Activated T-cell treated with anti-CD3 and anti-CD28 coated beads, Interleukin-2, amount 50 U/mL, for 4 hours (primary cell): ENCODE measurements at places on chromosomes 16 and 17. TPM values are rescaled to one million over a fixed set of nuclear protein-coding genes. Genes with fewer than 3 reads are reported as not detected.

Gene CACNA1H
- 0.51 TPM for total RNA-seq

DNA sequence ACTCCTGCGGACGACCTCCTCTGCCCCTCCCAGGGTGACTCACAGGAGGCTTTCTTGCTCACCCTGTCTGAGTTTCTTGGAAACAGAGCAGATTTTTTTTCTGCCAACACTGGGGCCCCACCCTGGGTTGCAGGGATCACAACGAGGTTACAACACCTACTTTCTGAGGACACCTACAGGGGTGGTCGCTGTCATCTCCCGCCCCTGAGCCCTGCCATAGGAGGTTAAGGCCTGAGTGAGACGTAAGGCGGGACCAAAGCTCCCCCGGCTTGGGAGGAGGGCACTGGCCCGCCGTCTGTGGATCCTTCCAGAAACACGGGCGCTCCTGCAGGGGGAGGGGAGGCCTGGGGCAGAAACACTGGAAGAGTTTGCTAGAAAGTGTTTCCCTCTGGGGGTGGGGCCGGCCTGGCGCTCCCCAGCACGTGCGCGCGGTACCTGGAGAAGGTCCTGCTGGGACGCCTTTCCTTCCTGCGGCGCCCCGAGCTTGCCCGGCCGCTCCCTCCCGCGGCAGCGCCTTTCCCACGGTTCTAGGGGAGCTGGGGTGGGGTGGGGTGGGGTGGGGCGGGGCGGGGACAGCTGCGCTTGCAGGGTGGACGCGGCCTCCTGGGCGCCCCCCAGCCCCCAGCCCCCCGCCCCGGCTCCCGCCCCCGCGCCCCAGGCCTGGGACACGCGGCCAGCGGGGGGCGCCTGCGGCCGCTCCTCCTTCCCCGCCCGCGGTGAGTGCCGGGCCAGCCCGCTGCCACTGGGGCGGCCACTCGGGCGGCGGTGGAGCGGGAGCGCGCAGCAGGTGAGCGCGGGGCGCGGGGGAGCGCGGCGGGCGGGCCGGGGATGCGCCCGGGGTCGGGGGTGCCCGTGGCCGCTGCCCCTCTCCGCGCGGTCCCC, 20.7 kb upstream of the ADCY7 start:
- peak; percentile 64 for DNase-seq

- no peak for DNase-seq
Observed at GRCh38 chr16:2159175-2159838, 3.7 kb downstream of the TRAF7 start.

DNA sequence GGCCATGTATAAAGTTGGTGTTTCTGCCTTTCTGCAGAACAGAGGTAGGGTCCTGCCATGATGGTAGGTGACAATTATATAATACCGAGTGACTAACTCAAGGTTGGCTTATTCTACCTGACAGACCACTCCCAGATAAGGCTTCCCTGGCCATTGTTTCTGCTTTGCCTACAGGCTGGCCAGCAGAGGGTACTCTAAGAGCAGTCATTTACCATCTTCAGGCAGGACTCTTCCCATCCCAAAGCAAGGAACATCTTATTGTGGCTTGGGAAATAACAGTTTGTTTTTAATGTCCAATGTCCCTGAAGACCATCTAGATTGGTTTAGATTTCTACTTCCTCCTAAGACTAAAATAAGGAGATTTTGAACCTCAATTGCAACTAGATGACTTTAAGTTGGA, 74.1 kb downstream of the SNX11 start:
- no peak for DNase-seq
